ENCODE measurements at places on chromosomes 16 and 17.

DNA sequence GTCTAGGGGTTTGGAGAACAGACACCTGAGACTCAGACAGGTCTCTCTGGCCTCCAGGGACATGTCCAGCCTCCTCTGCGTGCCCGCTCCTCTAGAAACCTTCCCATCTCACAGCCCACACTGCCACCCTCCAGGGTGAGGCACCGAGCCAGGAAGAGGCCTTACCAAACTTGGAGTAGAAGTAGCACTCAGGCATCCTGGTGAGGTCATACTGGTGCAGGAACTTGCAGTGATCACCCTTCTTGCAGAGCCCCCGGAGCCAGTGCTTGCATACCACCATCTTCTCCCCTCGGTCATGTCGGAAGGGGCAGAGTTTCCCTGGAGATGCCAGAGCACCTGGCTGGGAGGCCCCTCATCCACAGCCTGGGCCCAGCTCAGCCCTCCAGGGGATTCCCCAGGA lies 4.2 kb downstream of the CPSF4L start:
- DNase-seq, result no peak

DNA sequence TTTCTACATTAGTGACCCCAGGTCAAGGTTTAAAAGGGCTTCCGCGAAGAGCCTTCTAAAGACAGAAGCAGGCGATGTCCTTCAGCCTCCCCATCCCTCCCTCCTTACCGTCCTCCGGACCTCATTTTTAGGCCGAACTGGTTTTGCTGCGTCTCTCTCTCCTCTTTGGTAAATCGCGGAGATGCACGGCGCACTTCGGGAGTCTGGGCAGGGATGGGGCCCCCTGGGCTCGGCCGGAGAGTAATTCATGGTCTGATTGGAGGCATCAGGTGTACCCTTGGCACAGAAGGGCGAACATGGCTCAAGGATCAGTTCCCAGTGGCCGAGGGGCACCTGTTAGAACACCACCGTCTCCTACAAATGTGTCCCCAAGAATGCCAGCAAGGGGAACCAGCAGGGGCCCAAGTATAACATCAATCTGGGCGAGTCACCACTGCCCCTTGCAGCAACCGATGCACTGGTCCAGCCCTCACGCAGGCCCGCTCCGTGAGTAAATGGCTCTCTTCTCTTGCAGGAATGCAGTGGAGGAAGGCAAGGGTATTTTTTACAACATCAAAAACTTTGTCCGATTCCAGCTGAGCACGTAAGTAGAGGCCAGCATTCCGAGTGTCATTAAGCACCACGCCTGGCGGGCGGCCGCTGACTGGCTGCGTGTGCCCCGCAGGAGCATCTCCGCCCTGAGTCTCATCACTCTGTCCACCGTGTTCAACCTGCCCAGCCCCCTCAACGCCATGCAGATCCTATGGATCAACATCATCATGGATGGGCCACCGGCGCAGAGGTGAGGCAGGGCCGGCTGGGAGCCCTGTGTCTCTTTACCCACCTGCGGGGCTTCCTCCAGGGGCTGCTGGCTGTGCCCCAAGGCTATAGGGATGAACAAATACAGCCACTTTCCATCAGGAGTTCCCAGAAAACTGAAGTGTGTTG lies 45.6 kb downstream of the MEAK7 start:
- no peak for DNase-seq

DNA sequence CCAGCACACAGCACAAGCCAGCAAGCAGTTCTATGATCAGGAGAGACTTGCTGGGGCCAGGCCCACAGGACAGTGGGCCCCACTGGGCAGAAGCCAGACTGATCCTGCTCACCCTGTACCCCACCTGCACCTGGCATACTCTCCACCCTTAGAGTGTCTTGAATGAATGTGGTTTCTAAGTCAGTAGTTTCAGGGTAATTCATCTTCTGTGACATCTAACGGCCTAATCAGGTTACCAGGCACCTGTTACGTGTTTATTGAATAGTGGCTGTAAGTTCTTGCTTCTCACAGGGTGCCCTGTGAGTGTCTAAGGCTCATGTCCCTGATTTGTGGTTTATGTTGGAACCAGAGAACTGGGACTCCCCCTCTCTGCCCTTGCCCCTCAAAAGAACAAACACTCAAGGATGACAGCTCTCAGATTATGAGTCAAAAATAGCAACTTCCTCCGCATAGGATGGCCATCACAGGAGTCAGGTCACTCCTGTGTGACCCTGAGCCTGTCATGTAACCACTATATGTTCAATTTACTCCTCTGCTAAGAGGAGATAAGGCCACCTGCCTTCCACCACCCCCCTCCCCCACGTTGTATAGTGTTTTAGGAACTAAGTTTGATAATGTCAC lies 7.0 kb upstream of the OR2C1 start:
- DNase-seq, result no peak

DNA sequence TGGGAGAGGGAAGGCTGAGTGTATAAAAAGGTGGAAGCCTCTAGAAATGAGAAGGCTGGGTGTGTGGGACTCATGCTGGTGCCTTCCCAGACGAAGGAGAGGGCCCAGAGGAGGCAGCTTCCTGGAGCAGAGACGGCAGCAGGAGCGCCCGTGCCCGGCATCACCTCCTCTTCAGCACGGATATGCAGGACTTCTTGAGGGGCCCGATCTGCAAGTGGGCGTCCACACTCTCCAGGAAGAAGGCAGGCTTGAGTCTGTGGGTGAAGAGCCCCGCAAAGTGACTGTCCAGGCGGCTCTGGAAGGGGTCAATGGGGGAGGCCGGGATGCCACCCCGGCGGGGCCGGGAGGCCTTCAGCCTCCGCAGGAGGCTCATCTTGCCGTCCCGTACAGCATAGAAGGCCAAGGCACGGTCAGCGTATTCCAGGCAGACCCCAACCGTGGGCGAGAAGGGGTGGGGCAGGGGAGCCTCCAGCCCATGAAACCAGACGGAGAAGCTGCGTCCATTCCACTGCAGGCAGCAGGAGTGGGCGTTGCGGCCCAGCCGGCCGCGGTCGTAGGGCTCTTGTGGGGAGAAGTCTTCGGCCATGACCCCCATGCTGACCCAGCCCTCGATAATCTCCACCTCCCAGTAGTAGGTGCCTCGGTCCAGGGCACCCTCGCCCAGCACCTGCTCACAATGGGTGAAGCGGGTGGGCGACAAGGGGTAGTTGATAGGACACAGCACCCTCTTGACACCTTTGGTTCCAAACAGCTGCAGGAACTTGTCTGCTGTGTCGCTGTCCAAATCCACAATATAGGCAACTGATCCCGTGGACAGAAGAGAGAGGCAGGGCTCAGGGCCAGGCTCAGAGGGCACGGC lies 3.8 kb downstream of the TRIM47 start:
- DNase-seq, result no peak

- DNase-seq, result no peak
These were observed 122.3 kb upstream of the CIBAR2 start for GRCh38 chr16:85234310-85235204.

DNA sequence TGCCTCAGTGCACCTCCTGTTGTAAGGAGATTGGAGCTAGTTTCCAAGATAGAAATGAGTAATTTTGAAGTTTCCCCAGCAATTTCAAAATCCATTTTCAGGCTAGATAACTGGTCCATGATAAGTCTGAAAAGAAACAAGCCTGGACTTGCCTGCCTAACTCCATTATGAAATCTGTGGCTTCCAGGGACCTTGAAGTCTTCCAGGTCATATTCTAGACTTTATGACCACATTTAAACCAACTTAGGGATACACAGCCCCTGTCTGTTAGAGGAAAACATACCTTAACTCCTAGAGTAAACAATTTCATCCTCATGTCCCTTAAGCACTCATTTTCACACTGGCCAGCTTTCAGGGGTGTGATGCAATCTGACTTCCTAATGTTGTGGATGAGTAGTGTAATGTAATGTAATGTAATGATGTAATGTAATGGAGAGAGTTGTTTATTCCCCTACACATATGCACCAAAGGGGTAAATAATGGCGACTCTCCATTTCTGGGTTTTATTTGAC lies 96.7 kb upstream of the FAM20A start:
- DNase-seq, result no peak

GRCh38 chr16:47013910-47014309 lies 40.4 kb upstream of the DNAJA2 start:
- DNase-seq, result no peak

- DNase-seq, result no peak
These were observed 22.7 kb downstream of the WNT9B start for GRCh38 chr17:46873941-46874645.

DNA sequence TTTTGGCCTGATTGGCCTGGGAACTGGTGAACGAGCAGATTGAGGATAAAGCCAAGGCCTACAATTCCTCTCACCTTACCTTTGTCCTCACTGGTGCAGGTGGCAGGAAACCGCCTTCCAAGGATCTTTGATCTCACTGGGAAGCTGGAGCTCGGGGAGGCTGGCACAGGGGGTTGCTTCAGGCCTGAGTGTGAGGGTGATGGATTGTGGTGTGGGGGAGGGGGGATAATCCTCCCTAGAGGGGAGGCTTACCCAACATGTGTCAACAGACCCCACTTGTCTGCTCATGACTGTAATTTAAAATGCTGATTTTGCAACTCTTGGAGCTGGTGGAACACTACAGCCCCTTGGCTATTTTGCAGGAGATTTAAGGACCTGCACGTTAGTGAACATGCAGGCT lies 4.5 kb upstream of the RMI2 start:
- no peak for DNase-seq

GRCh38 chr17:10130677-10131076 lies 67.7 kb downstream of the GAS7 start:
- DNase-seq, result no peak

DNA sequence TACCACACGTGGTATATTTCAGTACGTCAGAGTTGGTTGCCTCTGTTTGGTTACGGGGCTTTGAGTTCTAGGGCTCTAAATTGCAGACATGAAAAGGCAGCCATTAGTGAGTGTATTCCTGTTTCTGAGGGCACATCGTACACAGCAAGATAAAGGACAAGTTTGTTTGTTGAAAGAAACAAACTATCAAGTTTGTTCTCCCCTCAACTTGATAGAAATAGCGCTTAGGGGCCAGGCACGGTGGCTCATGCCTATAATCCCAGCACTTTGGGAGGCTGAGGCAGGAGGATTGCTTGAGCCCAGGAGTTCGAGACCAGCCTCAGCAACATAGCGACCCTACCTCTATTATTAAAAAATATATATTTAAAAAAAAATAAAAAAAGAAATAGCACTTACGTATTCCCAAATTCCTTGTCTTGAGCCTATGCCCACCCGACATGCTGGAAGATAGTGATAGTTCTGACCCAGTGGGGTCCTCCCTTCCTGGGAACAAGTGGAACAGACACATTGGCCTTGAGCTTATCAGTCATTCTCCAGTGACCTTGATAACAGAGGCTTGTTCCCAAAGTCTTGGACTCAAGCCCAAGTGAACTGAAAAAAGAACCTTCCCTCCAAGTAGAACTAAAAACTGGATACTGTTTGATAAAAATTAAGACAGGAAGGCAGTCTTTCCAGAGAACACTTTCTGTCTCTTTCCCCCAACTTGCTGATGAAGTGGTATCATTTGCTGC lies 139.9 kb upstream of the CACNG3 start:
- no peak for DNase-seq

- DNase-seq, result no peak
These were observed 5.2 kb upstream of the HS3ST3B1 start for GRCh38 chr17:14295676-14296075.

- no peak for DNase-seq
These were observed 9.9 kb downstream of the TLE7 start for GRCh38 chr16:71431991-71432390.

DNA sequence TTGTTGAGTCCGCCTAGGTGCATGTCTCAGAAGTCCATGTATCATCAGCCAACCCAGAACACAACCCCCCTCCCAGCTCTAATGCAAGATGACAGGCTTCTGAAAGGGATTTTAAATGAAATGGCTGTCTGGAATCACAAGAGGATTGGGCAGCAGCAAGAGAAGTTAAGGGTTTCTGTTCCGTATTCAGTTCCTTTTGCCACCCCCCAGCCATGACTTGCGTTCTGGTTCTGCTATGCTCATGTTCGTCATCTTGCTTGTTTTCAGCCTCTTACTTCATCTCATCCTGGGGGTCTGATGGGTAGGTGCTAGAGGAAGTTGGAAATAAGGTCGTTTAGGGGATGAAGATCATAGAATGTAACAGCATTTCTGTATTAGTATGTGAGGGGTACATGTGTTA lies 12.0 kb downstream of the MINK1 start:
- no peak for DNase-seq

DNA sequence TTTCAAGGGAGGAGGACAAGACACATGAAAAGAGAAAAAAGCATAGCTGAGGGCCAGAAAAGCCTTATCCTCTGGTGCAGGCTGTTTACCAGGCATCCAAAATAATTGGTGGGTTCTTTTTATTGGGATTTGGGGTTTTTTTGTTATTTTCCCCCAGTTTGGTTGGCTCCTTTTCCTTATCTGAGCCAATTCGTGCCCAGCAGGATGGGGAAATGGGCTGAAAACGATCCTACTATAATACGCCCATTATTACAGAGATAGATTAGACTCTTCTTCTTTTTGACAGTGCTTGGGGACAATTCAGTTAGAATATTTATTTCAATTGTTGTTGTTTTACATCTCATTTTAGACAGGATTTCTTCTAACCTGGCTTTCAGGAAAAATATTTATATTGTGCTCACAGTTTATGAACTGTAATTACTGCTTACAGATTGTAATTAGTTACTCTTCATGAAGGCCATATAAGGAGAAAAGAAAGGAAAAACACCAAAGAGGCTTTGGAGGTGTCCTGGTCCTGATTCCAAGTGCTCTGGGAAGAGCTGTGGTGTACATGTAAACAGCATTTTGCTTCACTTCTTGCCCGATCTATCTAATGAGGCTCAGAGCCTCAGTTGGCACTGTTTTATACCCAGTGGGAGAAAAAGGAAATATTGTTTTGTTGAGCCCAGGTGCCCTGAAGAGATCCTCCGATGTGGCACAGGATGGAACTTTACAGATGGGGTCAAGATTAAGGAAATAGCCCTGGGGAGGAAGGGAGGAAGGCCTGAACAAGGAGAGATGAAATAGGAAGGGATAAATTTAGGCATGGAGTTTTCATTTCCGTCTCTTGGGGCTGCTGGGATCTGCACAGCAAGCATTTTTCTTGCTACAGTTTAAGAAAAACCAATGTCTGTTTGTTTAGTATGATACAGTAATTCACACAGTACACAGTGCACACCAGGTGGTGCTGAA lies 611 bp upstream of the ANKRD40 start:
- no peak for DNase-seq

DNA sequence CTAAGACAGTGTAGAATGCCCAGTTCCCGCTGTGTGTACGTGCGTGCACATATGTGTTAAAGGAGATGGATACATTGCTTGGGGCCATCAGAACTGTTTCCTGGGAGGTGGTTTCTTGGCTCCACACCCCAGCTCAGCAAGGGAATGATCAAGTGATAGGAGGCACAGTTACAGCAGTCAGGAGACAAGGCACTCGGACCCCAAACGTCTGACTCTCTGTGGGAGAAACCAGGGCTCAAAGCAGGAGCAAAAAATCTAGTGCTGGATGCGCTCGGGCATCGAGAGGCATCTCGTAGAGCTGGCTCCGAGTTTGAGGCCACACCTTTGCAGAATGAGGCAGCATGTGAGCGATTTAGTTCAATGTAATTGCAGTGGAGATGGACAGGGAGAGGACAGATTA lies 71.9 kb downstream of the RBBP6 start:
- DNase-seq, result no peak

- no peak for DNase-seq
These were observed 8.9 kb downstream of the C17orf78 start for GRCh38 chr17:37384560-37385149.

GRCh38 chr17:2054262-2054511 lies 716 bp upstream of the HIC1 start:
- DNase-seq, result no peak

GRCh38 chr16:74064120-74064735 lies 232.4 kb upstream of the PSMD7 start:
- no peak for DNase-seq

GRCh38 chr17:82257473-82257872 lies 16.0 kb downstream of the CSNK1D start:
- peak; percentile 80 for DNase-seq

GRCh38 chr17:76868669-76869495 lies 678 bp downstream of the MGAT5B start:
- DNase-seq, result no peak
